Cerebellar nuclear complex (tissue), 1 donor: ENCODE measurements at places on chromosomes 3 and 15.

- no peak for DNase-seq
Observed at GRCh38 chr3:82509951-82510603, 748.6 kb upstream of the GBE1 start.

- DNase-seq: peak; percentile 11
Observed at GRCh38 chr3:49802719-49803464, at the start of gene INKA1. INKA1 (plus strand) TSS chr3:49803261; CDS start chr3:49803393, 132 bp downstream.

- no peak for DNase-seq
Observed at GRCh38 chr3:13715167-13715954, 164.5 kb downstream of the WNT7A start.

GRCh38 chr15:71385457-71385856 is 270.2 kb downstream of the THSD4 start:
- no peak for DNase-seq

GRCh38 chr15:44243141-44243540 is 45.4 kb upstream of the GOLM2 start:
- DNase-seq: no peak

DNA sequence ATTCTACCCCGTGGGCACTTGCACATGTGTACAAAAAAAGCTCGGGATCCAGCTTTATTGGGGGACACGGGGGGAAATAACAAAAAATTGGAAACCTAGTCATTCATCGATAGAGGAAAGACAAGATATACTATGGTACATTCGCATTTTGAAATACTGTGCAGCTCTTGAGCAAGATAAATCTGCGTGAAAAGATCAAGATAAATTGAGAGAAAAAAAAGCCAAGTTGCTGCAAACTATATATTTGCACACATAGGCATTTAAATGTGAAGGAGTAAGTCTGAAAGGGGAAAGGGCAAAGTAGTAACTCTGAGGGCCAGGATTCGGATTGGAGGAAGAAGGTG is 620 bp upstream of the UBR1 start:
- no peak for DNase-seq

DNA sequence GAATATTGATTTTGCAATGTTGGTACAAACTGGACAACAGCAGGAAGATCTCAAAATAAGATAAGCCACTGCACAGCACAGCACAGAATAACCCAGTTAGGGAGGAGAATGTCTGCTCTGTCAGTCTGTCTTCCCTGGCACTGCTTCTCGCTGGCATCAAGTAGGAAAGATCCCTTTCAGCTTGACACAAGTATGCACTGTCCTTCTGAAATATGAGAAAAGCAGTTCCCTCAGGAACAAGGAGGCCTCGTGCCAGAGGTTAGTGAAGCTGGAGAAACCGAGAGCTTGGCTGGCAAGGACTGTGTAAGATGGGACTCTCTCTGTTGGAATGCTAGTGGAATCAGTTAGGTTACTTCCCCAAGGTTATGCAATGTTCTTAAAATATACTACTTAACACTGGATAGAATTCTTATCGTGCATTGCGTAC is 59.1 kb downstream of the FMN1 start:
- no peak for DNase-seq

DNA sequence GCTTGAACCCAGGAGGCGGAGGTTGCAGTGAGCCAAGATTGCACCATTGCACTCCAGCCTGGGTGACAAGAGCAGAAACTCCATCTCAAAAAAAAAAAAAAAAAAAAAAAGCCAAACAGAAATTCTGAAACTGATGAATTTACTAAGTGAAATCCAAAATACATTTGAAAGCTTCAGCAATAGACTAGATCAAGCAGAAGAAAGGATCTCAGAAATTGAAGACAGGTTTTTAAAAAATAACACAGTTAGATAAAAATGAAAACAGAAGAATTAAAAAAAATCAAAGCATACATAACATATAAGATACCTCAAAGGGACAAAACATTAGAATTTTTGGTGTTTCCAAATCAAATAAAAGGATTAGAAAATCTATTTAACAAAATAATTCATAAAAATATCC is 114.4 kb downstream of the TP63 start:
- DNase-seq: no peak

DNA sequence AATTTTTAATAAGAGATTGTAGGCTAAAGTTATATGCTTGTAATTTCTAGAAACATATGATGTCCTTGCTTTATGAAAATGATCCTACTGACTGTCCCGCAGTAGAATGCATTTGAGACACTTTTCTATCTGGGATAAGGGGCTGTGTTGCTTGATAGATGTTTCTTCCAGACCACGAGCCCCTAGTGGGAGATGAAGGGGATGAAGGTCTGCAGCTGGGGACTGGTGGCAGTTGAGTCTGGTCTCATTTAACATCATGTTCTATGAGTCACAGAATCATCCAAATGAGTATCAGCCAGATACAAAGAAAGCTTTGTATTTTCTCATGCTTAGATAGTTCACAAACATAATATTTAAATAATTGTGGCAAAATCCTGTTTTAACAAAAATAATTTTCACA is 84.3 kb upstream of the PRTG start:
- DNase-seq: no peak

GRCh38 chr15:33395321-33395720 is 84.6 kb downstream of the RYR3 start:
- DNase-seq: no peak

DNA sequence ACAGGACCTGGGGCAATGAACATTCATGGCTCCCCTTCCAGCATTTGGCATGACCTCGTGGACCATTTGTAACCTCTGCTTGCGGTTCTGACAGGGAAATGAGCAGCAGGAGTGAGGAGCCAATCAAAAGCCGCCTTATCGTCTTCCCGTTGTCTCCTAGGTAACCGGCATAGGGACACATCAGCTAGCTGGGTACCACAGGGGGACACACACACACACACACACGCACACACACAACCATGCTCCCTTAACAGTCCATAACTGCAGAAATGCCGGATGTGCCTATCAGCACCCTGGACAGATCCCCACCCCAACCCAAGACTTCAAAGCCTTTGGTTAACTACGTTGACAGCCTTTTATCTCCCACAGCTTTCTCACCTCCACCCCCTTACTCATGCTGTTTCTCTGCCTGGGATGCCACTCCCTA is 53.4 kb upstream of the CCDC174 start:
- DNase-seq: no peak
